Osteoblast (primary cell): ENCODE measurements at places on chromosomes 1 and 21. TPM values are rescaled to one million over a fixed set of nuclear protein-coding genes. Genes with fewer than 3 reads are reported as not detected.

The NCF2 gene
- 0.88 and 2.2 TPM in 2 replicates for total RNA-seq

The IL6R gene
- 5.3 and 8.0 TPM in 2 replicates for total RNA-seq

The CYP4Z1 gene
- total RNA-seq = not detected in 2 replicates

The DCST1 gene
- not detected in 2 replicates for total RNA-seq

The RABIF gene
- 7.2 and 8.0 TPM in 2 replicates for total RNA-seq

DNA sequence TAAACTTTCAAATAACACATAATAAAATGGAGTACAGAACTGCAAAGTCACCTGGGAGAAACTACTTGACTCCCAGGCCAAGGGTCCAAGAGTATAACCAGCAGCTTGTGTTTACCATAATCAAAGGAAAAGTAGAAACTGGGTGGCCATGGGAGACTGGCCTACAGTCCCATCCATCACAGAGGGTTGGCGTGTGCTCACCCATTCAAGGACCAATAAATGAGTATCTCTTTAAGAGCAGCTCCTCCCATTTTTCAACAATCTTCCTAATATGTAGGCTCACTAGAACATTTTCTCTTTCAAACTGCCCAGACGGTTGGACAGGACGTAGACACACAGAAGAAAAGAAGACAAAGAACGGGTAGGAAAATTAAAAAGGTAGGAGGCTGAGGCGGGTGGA lies at the start of gene FMO3:
Gene FMO3, plus strand, starts transcription at position 302 of the 400 bp plus-strand sequence. CDS start 1,754 bp downstream, outside the sequence.
- no peaks in the 10 kb centered on the region for H3K36me3 ChIP-seq
- no peak within 1 kb of the TSS for H3K27ac ChIP-seq
- DNase-seq = no peak
- H3K4me3 ChIP-seq = no peak within 1 kb of the TSS
- H3K4me1 ChIP-seq = no peaks in the 10 kb centered on the region

- no peak overlapping the region for H3K4me3 ChIP-seq
- H3K27me3 ChIP-seq = no peaks in the 10 kb centered on the region
- DNase-seq = no peak
- peak overlapping the region; percentile 91 for H3K27ac ChIP-seq
- no peaks in the 10 kb centered on the region for H3K36me3 ChIP-seq
Observed at GRCh38 chr1:230077011-230077410, 10.0 kb downstream of the GALNT2 start.

GRCh38 chr1:23997812-23998211 lies 17.7 kb upstream of the SRSF10 start:
- H3K36me3 ChIP-seq = no peaks in the 10 kb centered on the region
- no peaks in the 10 kb centered on the region for H3K27me3 ChIP-seq
- no peak for DNase-seq
- no peaks in the 10 kb centered on the region for H3K4me1 ChIP-seq

GRCh38 chr1:158146739-158147138 lies 34.0 kb upstream of the CD1D start:
- H3K4me1 ChIP-seq = peaks cover 13% of the 10 kb centered on the region
- H3K27me3 ChIP-seq = no peaks in the 10 kb centered on the region
- no peak overlapping the region for H3K4me3 ChIP-seq
- DNase-seq = no peak
- no peaks in the 10 kb centered on the region for H3K36me3 ChIP-seq

GRCh38 chr1:86449103-86449502 lies 19.6 kb upstream of the CLCA1 start:
- no peaks in the 10 kb centered on the region for H3K36me3 ChIP-seq
- H3K27ac ChIP-seq = no peak overlapping the region
- DNase-seq = no peak
- H3K27me3 ChIP-seq = no peaks in the 10 kb centered on the region

DNA sequence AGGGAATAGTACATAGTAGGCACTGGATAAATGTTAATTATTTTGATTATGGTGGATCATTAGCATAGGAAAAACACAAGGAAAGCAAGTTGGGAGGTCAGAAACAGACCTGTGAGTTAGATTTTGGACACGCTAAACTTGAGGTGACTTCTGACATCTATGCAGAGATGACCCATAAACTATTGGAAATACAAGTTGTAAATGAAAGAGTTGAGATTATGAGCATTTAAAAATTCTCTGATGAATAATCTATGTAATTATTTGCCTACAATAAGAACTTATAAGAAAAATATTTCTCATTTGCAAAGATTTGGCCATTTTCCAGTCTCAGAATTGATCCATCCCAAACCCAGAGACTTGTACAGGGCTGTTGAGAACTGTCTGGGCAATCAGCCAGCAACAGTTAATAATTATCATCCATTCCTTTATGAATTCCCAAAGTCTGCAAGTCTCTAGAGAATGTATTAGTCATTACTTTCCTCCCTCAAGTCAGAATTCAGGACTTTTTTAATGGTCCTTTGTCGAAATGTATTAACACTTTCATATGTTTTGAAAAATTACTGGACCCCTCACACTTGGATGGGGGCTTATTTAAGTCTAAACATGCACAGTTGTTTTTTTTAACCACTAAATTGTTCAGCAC lies 19.4 kb upstream of the SLAMF6 start:
- no peaks in the 10 kb centered on the region for H3K36me3 ChIP-seq
- DNase-seq = no peak
- H3K4me3 ChIP-seq = no peak overlapping the region

- peaks cover 34% of the 10 kb centered on the region for H3K36me3 ChIP-seq
- DNase-seq = peak; percentile 92
- no peaks in the 10 kb centered on the region for H3K27me3 ChIP-seq
- H3K4me1 ChIP-seq = peaks cover 27% of the 10 kb centered on the region
Observed at GRCh38 chr1:36166938-36167905, 11.3 kb downstream of the MAP7D1 start.

GRCh38 chr1:241292973-241293372 lies 64.0 kb downstream of the RGS7 start:
- no peaks in the 10 kb centered on the region for H3K27me3 ChIP-seq
- H3K36me3 ChIP-seq = no peaks in the 10 kb centered on the region

DNA sequence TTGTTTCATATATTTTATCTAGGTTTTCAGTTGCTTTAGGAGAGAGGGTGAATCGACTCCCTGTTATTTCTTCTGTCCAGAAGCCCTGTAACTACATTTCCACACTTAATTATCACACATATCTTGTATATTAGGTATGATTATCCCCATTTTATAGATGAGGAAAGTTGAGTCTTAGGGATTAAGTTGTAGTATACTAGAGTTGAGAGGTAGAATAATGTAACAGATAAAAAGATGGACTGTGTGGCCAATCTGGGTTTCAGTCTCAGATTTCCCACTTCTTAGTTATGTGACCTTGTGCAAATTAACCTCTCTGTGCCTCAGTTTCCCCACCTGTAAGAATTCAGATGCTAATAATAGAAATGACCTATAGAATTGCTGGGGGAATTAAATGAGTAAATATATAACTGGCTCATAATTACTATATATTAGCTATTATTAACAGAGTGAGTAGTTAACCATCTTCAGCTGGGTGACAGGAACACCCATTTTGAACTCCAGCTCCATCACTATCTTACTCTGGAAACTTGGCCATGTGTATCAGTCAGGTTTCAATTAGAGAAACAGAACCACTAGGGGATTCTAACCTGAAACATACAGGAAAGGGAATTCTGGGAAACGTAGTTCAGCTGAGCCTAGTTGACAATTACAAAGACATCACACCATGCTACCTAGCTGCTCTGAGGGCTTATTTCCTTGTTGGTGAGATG lies 20.4 kb upstream of the FOXO6 start:
- no peak overlapping the region for H3K27ac ChIP-seq
- H3K4me3 ChIP-seq = no peak overlapping the region
- H3K27me3 ChIP-seq = no peaks in the 10 kb centered on the region
- no peak for DNase-seq

DNA sequence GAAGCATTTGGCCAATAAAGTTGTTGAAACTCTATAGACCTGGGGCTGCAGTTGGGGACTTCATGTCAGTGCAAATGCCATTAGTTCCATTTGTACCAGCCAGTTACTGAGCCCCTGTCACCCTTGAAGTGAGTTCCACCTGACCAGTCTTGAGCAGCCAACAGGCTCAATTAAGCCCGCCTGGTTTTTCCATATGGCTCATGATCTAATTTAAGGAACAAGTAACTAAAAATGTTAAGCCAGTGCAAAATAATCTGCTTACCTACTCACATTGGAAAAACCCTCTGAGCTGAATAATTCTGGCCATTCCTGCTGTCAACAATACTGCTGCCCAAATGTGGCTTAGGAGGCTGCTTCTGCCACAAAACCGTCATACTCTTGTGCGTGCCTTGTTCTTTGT lies 21.6 kb downstream of the NSUN4 start:
- no peak overlapping the region for H3K27ac ChIP-seq
- no peaks in the 10 kb centered on the region for H3K27me3 ChIP-seq
- H3K36me3 ChIP-seq = peaks cover 62% of the 10 kb centered on the region
- no peak overlapping the region for H3K4me3 ChIP-seq

DNA sequence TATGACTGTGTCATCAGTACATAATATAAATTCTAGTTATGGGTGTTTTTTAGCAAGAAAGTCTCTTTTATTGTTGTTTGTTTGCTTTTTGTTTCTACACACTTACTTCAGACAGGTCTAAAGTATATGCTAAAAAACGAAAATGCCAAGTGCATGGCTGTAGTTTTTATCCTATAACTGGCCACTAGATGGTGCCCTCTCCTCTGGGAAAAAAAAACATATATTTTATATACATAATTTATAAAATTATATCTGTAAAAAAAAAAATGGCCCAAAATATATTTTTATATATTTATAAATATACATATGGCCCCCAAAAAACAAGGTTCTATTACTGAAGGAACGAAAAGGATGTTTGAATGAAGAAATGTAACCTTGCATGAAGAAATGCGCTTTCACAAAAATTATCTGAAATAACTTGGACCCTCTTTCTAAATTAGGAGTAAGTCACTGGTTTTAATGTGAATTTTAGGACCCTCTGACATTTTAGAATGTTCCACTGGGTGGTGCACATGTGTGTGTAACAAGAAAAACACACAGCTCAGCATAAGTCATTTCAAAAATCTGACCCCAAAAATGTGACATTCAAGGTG lies 93.5 kb downstream of the TTLL7 start:
- no peak overlapping the region for H3K4me3 ChIP-seq
- H3K27me3 ChIP-seq = no peaks in the 10 kb centered on the region
- DNase-seq = peak; percentile 2
- peaks cover 10% of the 10 kb centered on the region for H3K4me1 ChIP-seq
- H3K36me3 ChIP-seq = no peaks in the 10 kb centered on the region

- peak; percentile 71 for DNase-seq
- H3K36me3 ChIP-seq = peaks cover 4% of the 10 kb centered on the region
- no peak overlapping the region for H3K27ac ChIP-seq
- no peak overlapping the region for H3K4me3 ChIP-seq
Observed at GRCh38 chr1:247212627-247213617, 41.1 kb upstream of the ZNF124 start.

GRCh38 chr1:110070671-110071242 lies at the start of gene ALX3:
TSS of gene ALX3 (minus strand) at chr1:110070672. CDS start at chr1:110070612, 60 bp downstream.
- H3K4me3 ChIP-seq = no peak within 1 kb of the TSS
- peak; percentile 89 for DNase-seq
- H3K36me3 ChIP-seq = no peaks in the 10 kb centered on the region

DNA sequence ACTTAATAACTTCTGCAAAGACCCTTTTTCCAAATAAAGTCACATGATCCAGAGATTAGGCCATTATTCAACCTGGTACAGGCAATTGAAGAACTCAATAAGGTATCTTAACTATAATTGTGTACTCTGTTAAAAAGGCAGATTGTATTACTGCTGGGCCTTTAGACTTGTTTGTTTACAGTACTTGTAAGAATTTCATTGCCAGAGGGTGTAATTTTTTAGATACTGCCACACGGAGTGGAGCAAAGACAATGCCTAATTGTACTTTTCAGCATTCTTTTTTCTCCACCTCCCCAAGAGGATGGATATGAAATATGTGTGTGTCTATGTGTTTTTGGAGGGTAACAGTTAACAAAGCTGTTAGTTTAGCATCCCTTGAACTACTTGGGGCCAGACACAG lies 47.5 kb downstream of the HUNK start:
- no peaks in the 10 kb centered on the region for H3K27me3 ChIP-seq
- H3K4me1 ChIP-seq = no peaks in the 10 kb centered on the region
- no peak overlapping the region for H3K27ac ChIP-seq

DNA sequence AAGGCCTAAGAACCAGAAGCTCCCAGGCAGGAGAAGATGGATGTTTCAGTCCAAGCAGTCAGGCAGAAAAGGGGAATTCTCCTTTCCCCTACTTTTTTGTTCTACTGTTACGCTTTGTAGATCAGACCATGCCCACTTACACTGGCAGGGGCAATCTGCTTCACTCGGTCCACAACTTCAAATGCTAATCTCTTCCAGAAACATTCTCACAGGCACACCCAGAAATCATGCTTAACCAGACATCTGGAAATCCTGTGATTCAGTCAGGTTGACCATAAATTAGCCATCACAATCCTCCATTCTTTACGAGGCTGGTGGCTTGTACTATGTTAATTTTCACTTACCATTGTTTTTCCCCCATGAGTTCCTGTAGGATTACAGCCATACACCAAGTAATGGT lies 23.8 kb upstream of the IL10 start:
- H3K36me3 ChIP-seq = no peaks in the 10 kb centered on the region
- DNase-seq = no peak
- no peaks in the 10 kb centered on the region for H3K27me3 ChIP-seq
- H3K4me1 ChIP-seq = peaks cover 25% of the 10 kb centered on the region
- no peak overlapping the region for H3K4me3 ChIP-seq
